ENCODE measurements at places on chromosomes 12 and 14. TPM values are rescaled to one million over a fixed set of nuclear protein-coding genes. Genes with fewer than 3 reads are reported as not detected.

- DNase-seq = no peak
Measured at GRCh38 chr12:47814539-47815170, 5.0 kb downstream of the HDAC7 start.

The MDM1 gene
- total RNA-seq = 7.9 TPM

The JAG2 gene
- 84.1 TPM for total RNA-seq

The KLRG1 gene
- 5.2 TPM for total RNA-seq

The LTB4R2 gene
- total RNA-seq = 8.9 TPM
